Foreskin fibroblast (primary cell): ENCODE measurements at places on chromosomes 2 and 18.

GRCh38 chr18:11259469-11260150 is 110.2 kb upstream of the PIEZO2 start:
- DNase-seq = no peak

DNA sequence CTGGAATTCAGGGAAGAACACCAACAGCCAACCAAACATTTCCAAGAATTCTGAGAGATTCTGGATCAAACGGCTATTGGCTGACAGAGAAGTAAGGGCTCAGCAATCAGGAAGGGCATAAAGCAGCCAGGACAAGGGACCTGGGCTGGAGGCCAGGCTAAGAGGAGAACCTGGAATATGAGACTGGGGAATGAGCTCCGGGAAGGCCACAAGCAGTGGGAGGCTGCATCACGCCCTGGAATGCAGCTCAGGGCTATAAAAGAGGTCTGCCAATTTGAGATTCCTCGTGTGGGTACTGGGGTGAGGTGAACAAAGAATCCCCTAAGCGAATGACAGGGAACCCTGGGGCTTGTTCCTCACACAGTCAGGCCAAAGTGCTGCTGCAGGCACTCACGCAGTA is 60.4 kb downstream of the ANO7 start:
- no peak for DNase-seq

DNA sequence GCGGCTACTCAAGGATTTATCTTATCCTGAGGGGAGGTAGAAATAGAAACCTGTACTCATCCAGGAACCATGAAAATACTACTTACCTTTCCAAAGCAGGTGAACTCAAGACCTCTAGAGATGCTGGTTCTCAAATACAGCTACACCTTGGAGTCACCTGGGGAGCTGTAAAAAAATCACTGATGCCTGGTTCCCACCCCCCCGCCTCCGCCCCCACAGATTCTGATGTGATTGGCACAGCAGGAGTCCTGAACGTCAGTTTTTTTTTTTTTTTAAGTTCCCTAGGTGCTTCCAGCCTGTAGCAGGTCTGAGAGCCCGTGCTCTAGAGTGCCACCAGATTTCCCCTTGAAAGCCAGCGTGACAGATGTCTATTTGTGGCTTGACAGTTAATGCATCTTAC is 113.6 kb downstream of the MRO start:
- DNase-seq = no peak

GRCh38 chr2:173961346-173961705 is 3.8 kb downstream of the SP3 start:
- DNase-seq = no peak

DNA sequence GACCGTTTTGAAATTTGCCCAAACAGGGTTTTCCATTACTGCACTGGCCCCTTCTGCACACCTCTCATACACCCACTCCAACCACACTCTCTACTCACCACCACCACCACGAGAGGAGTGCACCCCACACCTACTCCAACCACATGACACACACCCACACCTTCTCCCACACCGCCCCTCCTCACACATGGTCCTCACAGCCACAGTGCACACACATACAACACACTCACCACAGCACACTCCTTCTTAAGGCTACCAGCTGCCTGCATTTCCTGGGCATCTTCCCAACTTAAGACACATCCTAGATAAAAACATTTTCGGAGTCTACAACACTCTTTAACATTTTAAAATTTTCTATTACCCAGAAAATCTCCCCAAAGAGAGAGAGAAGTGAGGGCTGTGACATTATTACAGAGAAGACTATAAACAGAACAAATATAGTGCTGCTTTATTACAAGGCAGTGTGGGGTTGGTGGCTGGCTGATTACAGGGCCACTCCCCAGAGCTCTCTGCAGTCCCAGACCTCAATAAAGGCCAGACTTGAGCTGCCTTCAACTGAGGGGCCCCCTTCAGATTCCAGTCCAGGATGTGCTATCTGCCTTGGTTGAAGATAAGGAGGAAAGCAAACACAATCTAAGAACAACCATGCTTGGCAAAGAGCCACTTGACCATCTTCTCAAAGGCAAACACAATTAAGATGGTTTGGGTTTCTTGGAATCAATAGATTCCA is 36.1 kb downstream of the NHEJ1 start:
- DNase-seq = peak; percentile 60

DNA sequence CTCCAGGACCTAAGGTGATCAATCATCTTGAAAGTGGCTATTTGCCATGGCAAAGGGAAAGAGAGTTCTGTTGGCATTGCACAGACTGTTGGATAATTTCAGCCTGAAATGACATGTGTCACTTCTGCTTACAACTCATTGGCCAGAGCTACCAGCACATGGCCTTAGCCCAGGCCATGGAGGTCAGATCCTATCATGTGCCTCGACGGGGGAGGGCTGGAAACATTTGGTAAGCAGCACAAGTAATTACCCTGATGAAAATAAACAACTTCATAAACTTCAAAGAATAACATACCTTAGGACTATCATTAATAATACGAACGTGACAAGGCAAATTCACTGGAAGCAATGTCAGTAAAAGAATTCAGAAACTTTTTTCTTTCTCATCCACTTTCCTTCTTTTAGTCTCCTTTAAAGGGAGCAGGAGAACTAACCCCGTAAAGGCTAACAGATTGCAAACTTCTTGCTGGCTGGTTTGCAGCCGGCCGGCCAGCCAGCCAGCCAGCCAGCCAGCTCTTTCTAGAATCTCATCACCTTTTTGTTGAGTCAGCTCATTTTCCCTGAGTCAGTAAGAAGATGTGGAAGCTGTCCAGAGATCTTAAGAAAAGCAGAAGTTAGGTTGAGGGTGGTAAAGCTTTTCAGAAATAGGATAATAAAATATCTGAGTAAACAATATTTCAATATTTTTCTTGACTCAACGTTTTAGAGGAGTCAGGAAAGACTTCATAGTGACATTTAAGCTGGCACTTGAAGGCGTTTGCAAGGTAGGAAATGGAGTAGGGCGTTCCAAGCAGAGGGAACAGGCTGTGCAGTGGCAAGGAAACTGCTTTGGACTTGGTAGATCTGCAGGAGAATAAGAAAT is 31.9 kb downstream of the CNRIP1 start:
- DNase-seq = peak; percentile 55

DNA sequence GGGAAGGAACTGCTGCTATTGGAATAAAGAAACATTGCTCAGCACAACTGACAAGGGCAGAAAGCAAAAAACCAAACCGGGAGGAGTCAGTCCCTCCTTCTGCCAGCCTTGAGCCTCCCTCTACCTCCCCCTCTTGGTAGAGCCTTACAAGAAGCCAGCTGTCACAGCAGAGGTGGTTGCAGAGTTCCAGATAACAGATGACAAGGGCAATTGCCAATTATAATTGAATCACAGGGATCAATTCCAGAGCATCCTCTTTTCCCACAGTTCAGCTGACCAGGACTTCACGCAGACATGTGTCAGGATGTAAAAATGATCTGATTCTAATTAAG is 548.2 kb upstream of the LRRTM1 start:
- no peak for DNase-seq

GRCh38 chr2:54206596-54206995 is 49.4 kb downstream of the TSPYL6 start:
- peak; percentile 61 for DNase-seq

- DNase-seq = no peak
These were observed 109.7 kb upstream of the ARL5A start for GRCh38 chr2:151937966-151938365.

DNA sequence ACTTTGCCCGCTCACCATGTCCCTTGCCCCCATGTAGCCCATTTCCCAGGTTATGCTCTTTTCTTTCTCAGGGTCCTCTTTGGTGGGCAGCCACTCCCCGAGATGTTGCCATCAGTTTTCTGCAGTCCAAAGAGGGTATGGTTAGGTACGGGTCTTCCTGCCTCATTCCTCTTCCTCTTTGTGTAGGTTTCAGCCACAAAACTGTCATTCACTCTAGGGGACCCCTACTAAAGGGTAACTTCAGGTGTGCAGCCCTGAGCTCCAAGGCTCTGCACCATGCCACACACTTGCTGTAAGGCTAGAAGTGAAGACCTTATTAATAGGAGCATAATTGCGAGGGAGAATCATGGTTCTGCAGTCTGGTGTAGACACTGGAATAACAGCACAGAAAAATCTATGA is 99.8 kb upstream of the ZNF397 start:
- DNase-seq = no peak

DNA sequence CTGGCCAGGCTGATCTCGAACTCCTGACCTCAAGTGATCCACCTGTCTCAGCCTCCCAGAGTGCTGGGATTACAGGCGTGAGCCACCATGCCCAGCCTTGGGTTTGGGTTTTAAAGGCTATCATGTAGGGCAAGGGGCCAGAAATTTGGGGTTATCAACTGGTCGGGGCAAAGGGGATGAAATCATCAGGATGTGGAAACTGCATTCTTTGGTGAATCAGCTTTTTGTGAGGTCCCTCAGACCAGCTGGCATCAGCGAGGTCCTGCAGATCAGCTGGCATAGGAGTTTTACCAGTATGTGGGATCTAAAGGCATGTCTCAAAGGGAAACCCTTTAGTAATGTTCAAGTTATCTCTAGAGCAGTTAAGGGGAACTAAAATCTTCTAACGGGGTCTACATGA is 6.4 kb upstream of the GEMIN6 start:
- DNase-seq = peak; percentile 85

GRCh38 chr2:240256704-240257637 is 116.5 kb upstream of the OTOS start:
- no peak for DNase-seq

GRCh38 chr2:64943387-64944150 is 45.6 kb upstream of the SLC1A4 start:
- DNase-seq = peak; percentile 64

DNA sequence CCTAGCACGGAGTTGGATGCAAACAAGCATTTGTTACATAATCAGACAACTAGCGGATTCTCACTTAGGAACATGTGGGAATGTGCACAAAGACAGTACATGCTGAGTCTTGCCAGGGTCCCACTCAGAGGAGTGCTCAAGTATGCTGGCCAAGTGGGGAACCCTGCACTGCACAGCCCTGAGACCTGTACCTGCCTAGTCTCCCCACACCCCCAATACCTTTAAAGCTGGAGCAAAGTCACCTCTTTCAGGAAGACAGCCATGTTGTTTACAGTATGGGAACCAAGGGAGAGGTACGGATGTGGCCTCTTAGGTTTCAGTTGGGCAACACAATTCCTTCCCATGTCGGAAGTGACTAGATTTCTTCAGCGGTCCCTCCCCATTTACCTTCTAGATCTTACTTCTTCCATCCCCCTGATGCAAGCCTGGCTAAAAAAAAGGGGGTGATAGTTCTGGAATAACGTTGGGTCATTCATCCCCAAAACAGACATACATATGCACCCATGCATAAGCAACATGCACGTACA is 10.7 kb downstream of the CXCR1 start:
- no peak for DNase-seq

DNA sequence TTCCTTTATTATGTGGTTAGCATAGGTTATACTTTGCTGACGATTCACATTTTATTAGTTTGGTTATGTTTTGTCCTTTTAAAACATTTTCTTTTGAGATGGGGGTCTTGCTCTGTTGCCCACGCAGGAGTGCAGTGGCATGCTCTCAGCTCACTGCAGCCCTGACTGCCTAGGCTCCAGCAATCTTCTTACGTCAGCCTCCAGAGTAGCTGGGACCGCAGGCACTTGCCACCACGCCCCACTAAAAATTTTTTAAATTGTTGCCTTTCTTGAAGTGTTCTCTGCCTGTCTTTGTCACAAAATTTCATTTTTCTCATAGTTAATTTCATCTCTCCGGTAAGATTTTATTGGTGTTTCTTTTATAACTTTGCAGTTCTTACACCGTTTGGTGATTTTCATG is 18.9 kb downstream of the HRH4 start:
- DNase-seq = no peak

DNA sequence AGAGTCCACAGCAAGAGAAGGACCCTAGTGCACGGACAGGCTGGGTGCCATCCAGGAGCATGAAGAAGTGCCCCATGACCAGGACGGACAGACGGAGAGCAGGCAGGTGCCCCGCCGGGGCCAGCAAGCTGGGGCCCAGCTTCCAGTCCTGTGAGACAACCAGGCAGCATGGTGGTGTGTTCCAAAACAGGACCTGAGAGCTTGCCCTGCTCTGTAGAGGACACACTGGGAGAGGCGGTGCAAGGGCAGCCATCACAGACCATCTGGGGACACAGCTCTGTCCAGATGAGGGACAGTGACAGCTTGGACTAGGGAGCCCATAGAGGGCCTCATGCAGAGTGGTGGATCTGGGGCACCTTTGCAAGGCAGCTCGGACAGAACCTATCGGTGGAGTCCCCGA is 279.8 kb downstream of the EIPR1 start:
- DNase-seq = no peak

DNA sequence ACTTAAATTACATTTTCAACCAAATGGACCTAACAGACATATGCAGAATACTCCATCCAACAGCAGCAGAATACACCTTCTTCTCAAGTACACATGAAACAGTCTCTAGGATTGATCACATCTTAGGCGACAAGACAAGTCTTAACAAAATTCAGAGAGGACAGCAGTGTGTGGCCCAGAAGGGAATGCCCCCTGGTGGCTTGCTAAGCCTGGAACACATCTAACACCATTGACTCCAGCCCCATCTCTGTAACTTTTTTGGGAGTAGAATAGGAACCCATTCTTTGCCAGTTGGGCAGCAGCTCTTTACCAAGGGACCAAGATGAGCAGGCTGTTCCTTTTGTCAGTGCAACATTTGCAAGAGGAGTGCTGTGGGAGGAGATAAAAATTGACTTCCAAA is 249.9 kb downstream of the PLCL1 start:
- peak; percentile 74 for DNase-seq

DNA sequence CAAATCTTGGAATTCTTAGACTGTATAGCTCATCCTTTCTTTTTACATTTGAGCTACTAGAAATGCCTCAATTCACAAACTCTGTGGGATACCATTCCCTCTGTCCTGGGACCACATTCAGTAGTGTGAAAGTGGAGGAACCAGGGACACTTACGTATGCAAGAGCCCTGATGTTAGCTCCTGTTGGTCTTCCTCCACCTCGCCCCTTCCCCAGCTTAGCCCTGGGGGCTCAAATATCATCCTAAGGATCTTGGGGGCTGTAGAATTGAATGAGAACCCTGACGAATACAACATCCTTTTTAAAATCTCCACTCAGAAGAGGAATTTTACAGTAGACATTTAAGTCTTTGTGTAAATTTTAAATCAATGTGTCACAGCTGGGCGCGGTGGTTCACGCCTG is 65.2 kb upstream of the RAPH1 start:
- no peak for DNase-seq

DNA sequence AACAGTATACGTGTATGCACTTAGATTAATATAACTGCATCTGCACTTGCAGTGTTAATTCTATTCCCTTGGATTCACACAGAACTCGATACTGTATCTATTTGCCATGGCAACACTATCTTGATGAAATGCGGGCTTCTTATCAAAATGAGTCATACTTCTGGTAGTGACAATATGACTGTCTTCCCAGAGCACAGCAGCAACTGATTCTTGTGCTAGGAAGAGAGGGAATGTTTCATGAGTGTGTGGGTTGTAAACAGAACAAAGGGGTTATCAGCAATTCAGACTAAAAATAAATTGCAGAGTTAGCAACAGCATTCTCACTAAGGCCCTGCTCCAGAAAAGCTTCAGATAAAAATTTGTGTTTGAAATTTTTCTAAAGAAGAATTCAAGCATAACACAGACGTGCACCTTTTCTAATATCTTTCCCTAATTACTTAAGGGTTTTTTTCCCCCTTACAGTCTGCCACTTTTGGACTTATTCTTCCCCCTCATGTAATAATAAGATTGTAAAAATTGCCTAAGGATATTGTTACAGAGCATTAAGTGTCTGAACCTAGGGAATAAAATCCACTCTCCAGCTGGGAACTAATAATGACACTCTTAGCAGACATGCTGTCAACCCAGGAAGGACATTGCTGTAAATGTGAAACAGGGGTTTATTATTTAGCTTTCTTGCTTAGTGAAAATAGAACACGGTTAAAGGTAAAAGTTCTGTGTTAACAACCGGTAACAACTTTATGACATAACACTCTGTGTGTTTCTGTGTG is 99.9 kb upstream of the SLC38A11 start:
- DNase-seq = no peak
